ENCODE measurements at places on chromosomes 7 and 10.

DNA sequence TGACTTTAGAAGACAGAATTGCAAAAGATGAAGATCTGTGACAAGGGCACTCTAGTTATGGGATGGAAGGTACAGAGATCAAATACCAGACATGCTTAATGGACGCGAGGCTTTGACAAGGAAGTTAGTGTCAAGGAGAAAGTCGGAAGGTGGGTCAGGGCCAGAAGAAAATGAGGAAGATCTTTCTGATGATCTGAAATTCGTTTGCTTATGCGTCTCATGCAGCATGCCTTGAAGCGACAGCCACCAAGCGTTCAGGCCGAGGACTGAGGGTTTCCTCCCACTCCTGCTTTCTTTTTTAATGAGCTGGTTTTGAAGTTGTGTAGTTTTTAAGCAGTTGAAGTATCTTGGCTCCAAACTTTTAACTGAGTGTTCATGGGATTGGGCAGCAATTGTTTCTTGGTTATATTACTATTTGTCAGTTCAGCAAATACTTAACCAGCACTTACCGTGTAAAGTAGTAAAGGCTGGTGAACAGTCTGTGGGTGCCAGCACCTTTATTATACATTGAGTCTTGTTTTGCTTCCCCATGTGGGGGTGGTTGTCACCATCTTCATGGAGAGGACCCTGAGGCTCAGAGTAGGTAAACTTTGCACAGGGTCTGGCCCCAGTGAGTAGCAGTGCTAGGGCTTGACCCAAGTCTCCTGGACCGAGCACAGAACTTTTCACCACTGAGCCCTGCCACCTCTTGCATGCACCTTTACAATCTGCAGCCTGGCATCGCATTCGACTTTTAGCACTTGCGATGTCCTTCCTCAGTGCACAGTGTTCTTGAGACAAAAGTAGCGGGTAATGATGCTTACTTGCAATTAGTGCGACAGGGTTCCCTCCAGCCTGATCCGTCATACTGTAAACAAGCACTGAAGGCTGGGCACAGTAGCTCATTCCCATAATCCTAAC is 14.3 kb upstream of the BHLHA15 start:
- no peak for DNase-seq

DNA sequence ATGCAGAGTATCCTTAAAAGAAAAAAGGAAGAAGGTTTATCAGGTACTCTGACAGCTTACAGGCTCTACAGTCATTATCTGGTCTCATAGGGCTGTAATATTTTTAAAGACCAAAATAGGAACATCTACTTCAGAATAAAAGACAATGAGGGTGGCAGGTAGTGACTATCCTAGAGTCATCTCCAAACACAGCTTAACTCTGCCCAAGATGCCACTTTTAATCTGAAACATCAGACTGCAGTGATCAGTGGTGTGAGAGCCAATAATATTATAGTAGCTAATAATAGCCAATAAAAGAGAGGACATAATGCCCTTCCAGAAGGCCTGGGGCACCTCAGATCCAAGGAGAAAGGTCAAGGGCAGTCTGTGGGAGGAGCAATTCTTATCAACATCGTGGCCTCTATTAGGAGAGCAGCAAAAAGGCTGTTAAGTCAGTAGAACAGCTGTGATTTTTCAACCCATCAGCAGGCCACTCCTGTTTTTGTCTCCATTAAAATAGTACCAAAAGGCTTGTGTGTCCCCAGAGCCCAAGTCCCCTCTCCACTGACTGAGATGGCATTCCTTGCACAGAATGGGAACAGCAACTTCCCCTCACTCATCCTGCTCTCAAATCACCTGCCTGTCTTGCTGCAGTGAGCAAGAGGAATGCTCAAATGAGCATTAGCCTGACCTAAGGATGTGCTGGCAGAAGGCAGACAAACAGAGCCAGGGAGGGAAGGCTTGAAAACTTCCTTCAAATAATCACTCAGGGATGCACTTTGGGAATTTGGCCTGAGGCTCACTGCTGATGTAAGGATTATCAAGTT is 20.7 kb upstream of the SPOCK2 start:
- no peak for DNase-seq

DNA sequence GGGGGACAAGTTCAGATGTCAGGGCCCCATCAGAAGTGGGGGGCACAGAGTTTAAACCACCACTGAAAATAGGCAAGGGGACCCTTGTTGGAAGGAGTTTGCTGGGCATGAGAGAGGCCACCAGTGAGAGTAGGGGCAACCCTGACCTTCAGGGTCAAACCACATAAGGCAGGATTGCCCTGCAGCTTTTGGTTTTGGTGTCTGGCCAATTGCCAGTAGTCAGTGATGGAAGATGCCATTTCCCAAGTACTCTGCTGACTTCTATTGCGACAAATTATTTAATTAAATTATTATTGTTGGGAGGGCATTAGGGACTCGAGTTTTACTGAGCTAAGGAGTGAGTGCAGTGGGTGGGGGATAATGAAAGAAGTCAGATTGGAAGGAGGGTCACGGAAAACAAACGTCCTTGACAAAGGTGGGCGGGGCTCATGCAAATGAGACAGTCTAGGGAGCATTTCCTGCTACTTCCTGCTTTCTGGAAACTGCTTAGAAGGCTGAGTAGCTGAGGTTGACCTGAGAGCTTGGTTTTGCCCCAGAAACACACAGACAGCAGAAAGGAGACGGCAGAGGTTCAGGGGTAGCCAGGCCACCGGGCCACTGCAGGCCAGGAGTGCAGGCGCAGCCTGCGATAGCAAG is 74.2 kb upstream of the ANLN start:
- no peak for DNase-seq

GRCh38 chr7:16660702-16661464 is 14.9 kb downstream of the BZW2 start:
- DNase-seq, result no peak

DNA sequence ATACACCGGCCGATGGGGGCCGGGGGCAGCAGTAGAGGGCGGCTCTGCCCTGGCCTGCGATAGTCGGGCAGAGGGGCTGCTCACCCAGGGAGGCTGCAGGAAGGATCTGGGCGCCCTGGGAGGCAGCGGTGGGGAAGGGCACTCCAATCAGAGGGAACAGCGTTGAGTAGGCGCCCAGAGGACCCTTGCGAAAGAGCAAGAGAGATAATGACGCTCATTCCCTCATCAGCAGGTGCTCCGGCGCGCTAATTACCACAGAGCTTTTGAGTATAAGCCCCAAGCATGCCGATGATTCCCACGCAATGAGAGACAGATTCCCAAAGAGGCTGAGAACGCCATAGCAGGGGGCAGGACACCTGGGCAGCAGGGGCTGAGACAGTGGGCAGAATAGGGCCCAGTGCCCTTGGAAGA is 215.3 kb downstream of the MAD1L1 start:
- no peak for DNase-seq

- DNase-seq, result no peak
These were observed 11.6 kb upstream of the AQP1 start for GRCh38 chr7:30900053-30900452.

Data from NCI-H524 treated with DMSO at 0.1 percent for 48 hours (cell line).